Activated naive CD8-positive, alpha-beta T cell treated with anti-CD3 and anti-CD28 coated beads, Interleukin-2, amount 10 ng/mL, durations not matched to agents 7 days and 5 days (primary cell): ENCODE measurements at places on chromosomes 3 and 15.

- H3K4me3 ChIP-seq = no peak overlapping the region
- peaks cover 2% of the 10 kb centered on the region for H3K36me3 ChIP-seq
- H3K27me3 ChIP-seq = no peaks in the 10 kb centered on the region
- no peak overlapping the region for H3K27ac ChIP-seq
- no peak for DNase-seq
Measured at GRCh38 chr3:157237886-157238285, 77.9 kb upstream of the CCNL1 start.

- peaks cover 3% of the 10 kb centered on the region for H3K27me3 ChIP-seq
- no peaks in the 10 kb centered on the region for H3K36me3 ChIP-seq
- no peak overlapping the region for H3K27ac ChIP-seq
- no peak overlapping the region for H3K4me3 ChIP-seq
Measured at GRCh38 chr3:27094721-27095120, 274.5 kb downstream of the NEK10 start.

DNA sequence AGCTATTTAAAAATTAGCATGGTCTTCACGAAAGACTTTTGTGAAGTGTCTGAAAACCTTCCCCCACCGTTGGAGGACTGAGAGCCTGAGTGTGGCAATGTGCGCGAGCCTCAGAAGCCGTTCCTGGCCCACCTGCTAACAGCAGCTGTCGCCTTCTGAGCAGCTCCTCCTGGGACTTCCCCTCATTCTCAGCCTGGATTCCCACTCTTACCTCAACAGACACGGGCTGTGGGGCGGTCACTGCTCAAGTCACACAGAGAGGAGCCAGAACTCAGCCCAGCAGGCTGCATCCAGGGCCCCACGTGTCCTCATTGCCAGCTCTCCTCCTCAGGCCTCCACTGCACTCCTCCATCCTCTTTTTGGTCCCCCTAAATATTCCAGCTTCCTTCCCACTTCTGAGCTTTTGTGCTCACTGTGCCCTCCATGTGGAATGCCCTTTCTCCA lies 7.8 kb downstream of the DNASE1L3 start:
- H3K36me3 ChIP-seq = peaks cover 2% of the 10 kb centered on the region
- H3K4me3 ChIP-seq = no peak overlapping the region
- H3K4me1 ChIP-seq = peaks cover 4% of the 10 kb centered on the region
- no peak for DNase-seq

- H3K36me3 ChIP-seq = peaks cover 11% of the 10 kb centered on the region
- no peak overlapping the region for H3K27ac ChIP-seq
- no peak overlapping the region for H3K4me3 ChIP-seq
- no peaks in the 10 kb centered on the region for H3K27me3 ChIP-seq
- DNase-seq = no peak
Measured at GRCh38 chr15:34951993-34952392, 17.5 kb downstream of the AQR start.

GRCh38 chr15:38558372-38559059 lies 6.1 kb downstream of the RASGRP1 start:
- H3K4me3 ChIP-seq = peak overlapping the region; percentile 99
- H3K36me3 ChIP-seq = peaks cover 75% of the 10 kb centered on the region
- no peak for DNase-seq
- H3K4me1 ChIP-seq = peaks cover 85% of the 10 kb centered on the region
- no peaks in the 10 kb centered on the region for H3K27me3 ChIP-seq

- no peaks in the 10 kb centered on the region for H3K4me1 ChIP-seq
- DNase-seq = no peak
- H3K27me3 ChIP-seq = peaks cover 2% of the 10 kb centered on the region
- H3K4me3 ChIP-seq = no peak overlapping the region
Measured at GRCh38 chr3:62193586-62194345, 179.6 kb downstream of the FEZF2 start.

DNA sequence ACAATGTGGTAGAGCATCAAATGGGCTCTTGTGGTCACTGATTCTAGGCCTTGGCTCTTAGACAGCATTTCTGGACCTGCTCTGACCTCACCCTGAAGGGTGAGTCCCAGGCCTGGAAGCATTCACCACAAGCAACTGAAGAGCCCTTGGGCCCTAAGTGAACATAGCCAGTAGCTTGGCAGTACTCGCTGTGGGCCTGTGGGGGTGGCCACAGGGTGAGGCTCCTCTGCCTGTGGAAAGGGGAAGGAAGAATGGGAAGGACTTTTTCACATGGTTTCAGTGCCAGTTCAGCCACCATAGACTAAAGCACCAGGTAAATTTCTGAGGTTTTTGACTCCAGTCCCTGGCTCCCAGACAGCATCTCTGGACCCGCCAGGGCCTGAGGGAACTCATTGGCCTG lies 5.1 kb upstream of the ZSCAN2 start:
- peaks cover 4% of the 10 kb centered on the region for H3K27me3 ChIP-seq
- H3K36me3 ChIP-seq = peaks cover 4% of the 10 kb centered on the region
- DNase-seq = no peak

DNA sequence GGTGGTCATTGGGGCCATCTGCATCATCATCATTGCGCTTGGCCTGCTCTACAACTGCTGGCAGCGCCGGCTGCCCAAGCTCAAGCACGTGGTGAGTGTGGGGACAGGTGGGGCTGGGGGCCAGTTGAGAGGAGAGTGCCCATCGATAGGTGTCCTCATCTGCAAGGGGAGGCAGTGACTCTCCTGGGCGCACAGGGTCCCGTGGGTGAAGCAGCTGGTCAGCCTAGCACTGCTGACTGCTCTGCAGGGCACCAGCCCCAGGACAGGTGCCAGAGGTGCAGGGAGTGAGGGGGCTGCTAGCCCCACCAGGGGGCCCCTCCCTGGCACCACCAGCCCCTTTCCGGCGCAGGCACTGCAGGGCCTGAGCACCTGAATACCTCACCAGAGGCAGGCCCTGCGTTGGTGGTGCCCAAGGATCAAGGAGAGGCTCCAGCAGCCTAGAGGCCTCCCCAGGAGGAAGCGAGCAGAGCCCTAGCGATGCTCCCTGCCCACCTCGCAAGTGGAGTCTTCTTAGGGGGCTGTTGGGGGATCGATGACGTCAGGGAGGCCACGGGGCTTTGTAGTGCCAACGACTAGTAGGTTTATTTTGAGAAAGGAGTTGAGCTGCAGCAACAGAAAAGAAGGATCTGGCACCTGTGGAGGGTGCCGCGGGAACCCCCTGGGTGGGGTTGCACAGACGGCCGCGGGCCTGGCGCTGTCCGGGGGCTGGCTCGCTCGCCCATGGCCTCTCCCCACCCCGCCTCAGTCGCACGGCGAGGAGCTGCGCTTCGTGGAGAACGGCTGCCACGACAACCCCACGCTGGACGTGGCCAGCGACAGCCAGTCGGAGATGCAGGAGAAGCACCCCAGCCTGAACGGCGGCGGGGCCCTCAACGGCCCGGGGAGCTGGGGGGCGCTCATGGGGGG lies 976 bp upstream of the ABTB1 start:
- peak; percentile 69 for DNase-seq
- H3K36me3 ChIP-seq = no peaks in the 10 kb centered on the region
- H3K27me3 ChIP-seq = no peaks in the 10 kb centered on the region
- peaks cover 20% of the 10 kb centered on the region for H3K4me1 ChIP-seq
- peak overlapping the region; percentile 94 for H3K4me3 ChIP-seq

- DNase-seq = no peak
- H3K27me3 ChIP-seq = peaks cover 29% of the 10 kb centered on the region
- H3K36me3 ChIP-seq = no peaks in the 10 kb centered on the region
- H3K27ac ChIP-seq = peak overlapping the region; percentile 1
- no peak overlapping the region for H3K4me3 ChIP-seq
- H3K4me1 ChIP-seq = peaks cover 20% of the 10 kb centered on the region
Measured at GRCh38 chr3:186187401-186188275, 78.7 kb upstream of the ETV5 start.

GRCh38 chr3:156718622-156719306 lies 44.4 kb downstream of the TIPARP start:
- no peak overlapping the region for H3K4me3 ChIP-seq
- no peaks in the 10 kb centered on the region for H3K27me3 ChIP-seq
- no peak overlapping the region for H3K27ac ChIP-seq
- peaks cover 40% of the 10 kb centered on the region for H3K36me3 ChIP-seq
- DNase-seq = no peak

DNA sequence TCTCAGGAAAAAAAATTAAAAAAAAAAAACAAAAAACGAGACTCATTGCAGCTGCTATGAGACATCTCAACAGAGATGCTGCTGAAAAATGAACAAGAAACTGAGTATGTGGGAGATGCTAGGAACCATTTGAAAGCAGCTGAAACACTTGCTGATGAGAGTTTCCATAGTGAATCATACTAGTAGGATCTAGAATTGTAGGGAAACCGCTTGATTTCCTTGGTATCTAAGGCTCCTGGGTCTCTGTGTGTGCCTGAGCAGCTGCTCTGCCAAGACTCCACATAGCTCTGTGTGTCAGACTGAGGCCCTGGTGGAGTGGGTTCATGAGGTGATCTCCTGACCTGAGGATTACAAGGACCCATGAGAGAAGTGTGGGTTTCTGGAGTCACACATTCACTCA lies 313.4 kb upstream of the NECTIN3 start:
- no peak overlapping the region for H3K4me3 ChIP-seq
- H3K36me3 ChIP-seq = no peaks in the 10 kb centered on the region
- H3K27ac ChIP-seq = no peak overlapping the region
- peaks cover 4% of the 10 kb centered on the region for H3K27me3 ChIP-seq

GRCh38 chr15:57951328-57951932 lies 114.1 kb downstream of the ALDH1A2 start:
- peaks cover 11% of the 10 kb centered on the region for H3K27me3 ChIP-seq
- H3K4me3 ChIP-seq = no peak overlapping the region
- no peaks in the 10 kb centered on the region for H3K4me1 ChIP-seq

- peaks cover 12% of the 10 kb centered on the region for H3K4me1 ChIP-seq
- no peaks in the 10 kb centered on the region for H3K36me3 ChIP-seq
- H3K27me3 ChIP-seq = peaks cover 23% of the 10 kb centered on the region
- DNase-seq = peak; percentile 70
- H3K27ac ChIP-seq = peak overlapping the region; percentile 96
- peak overlapping the region; percentile 96 for H3K4me3 ChIP-seq
Measured at GRCh38 chr3:143970773-143971358, 757 bp upstream of the DIPK2A start.

GRCh38 chr15:80485370-80486164 lies 81.4 kb downstream of the ARNT2 start:
- DNase-seq = no peak
- no peak overlapping the region for H3K4me3 ChIP-seq
- peaks cover 8% of the 10 kb centered on the region for H3K27me3 ChIP-seq
- no peaks in the 10 kb centered on the region for H3K4me1 ChIP-seq

GRCh38 chr15:90063770-90064247 lies 38.5 kb downstream of the IDH2 start:
- H3K4me3 ChIP-seq = no peak overlapping the region
- no peaks in the 10 kb centered on the region for H3K36me3 ChIP-seq
- no peak overlapping the region for H3K27ac ChIP-seq
- no peak for DNase-seq

- peaks cover 11% of the 10 kb centered on the region for H3K4me1 ChIP-seq
- H3K27ac ChIP-seq = no peak overlapping the region
- H3K36me3 ChIP-seq = no peaks in the 10 kb centered on the region
- no peak overlapping the region for H3K4me3 ChIP-seq
Measured at GRCh38 chr3:12752102-12752501, 7.0 kb downstream of the TMEM40 start.

DNA sequence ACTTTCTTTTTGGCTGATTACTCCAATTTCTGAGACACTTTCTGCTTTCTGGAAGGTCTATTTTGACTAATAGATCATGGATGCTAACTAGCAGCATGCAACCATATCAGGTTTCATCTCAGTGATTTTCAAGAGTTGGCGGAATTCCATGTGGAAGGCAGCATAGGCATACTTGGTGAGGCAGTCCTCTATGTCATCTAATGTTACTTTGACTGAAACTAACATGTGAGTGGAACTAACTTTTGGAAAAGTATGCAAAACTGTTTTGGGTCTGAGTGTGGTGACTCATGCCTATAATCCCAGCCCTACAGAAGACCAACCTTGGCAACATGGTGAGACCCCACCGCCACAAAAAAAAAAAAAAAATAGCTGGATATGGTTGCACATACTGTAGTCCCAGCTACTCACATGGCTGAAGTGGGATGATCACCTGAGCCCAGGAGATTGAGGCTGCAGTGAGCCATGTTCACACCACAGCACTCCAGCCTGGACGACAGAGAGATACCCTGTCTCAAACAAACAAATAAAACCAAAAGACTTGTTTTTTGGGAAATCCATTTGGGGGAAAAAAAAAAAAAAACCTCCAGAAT lies 1033.7 kb downstream of the ROBO1 start:
- no peaks in the 10 kb centered on the region for H3K4me1 ChIP-seq
- no peak overlapping the region for H3K4me3 ChIP-seq
- no peaks in the 10 kb centered on the region for H3K36me3 ChIP-seq
- H3K27me3 ChIP-seq = no peaks in the 10 kb centered on the region
- DNase-seq = no peak
